COLO829 (cell line): ENCODE measurements at places on chromosomes 3 and 15.
A peak's percentile ranks its signal among the peaks of the same experiment; 100 is the strongest.

DNA sequence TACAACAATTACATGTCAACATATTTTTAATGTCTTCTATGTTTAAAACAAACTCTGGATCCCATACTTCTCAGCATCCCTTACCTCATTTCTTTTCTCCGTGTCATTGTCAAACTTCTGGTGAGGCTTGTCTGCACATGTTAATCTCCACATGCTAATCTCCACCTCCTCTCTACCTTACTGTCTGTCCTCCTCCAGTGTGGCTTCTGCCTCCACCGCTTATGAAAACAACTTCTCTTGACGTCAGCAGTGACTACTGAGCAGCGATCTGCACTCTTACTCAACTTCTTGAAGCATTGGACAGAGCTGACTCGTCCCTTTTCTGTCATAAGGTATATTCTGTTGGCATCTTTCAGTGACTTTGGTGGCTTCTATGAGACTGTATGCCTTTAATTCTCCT, 338.2 kb upstream of the THRB start:
- DNase-seq: no peak

GRCh38 chr15:98954411-98954810, 53.2 kb downstream of the PGPEP1L start:
- peak; percentile 42 for DNase-seq

- no peak for DNase-seq
Observed at GRCh38 chr15:85475317-85475701, 94.9 kb downstream of the AKAP13 start.

GRCh38 chr3:32046102-32046501, 60.3 kb upstream of the GPD1L start:
- no peak for DNase-seq

- no peak for DNase-seq
Observed at GRCh38 chr3:195893044-195893395, 15.3 kb downstream of the TNK2 start.

DNA sequence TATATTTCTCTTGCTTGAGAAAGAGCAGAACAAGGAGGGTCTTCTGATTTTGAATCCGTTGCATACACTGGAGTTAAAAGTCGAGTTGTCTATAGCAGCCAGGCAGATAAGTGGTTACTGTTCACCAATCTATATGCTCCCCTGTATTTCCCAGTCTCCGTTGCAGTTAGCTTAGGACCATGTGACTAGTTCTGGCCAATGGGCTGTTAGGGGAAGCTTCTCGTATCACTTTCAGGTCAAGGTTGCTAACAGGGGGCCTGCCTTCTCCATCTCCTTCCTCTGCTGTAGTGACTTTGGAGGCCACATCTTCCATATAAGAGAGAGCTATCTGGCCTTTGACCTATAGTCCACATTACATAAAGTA, 188.5 kb upstream of the KBTBD8 start:
- no peak for DNase-seq

- no peak for DNase-seq
Observed at GRCh38 chr3:144866476-144866875, 894.9 kb downstream of the DIPK2A start.

DNA sequence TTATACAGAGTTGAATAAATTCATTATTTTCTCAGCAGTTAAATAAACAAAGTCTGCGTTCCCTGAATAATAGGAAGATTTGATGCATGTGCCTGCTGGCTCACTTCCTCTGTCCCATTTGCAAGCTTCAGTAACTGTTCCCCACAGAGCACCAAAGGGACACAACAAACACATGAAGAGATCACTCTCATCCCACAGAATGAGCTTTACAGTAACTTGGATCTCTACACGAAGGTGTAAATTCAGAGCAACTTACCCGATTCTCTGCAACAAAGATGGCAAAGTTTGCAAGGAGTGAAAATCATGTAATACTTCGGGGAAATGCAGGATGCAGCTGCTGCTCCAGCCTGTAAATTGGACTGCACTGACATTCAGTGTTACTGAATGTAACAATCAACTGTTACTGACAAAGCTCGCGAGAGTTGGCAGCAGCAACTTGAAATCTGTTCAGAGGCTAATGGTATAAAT, at the start of gene BCHE:
Gene BCHE (minus strand): TSS at position 366 of the 468 bp plus-strand sequence. CDS start 6,390 bp downstream, outside the sequence.
- peak; percentile 51 for DNase-seq

- no peak for DNase-seq
Observed at GRCh38 chr3:184315543-184315867, 1.1 kb downstream of the EIF4G1 start.

GRCh38 chr3:67790043-67790442, 135.6 kb upstream of the SUCLG2 start:
- peak; percentile 74 for DNase-seq

GRCh38 chr3:4582624-4583023, 89.5 kb downstream of the ITPR1 start:
- DNase-seq: no peak

GRCh38 chr15:87682527-87682926, 574.0 kb downstream of the NTRK3 start:
- no peak for DNase-seq

DNA sequence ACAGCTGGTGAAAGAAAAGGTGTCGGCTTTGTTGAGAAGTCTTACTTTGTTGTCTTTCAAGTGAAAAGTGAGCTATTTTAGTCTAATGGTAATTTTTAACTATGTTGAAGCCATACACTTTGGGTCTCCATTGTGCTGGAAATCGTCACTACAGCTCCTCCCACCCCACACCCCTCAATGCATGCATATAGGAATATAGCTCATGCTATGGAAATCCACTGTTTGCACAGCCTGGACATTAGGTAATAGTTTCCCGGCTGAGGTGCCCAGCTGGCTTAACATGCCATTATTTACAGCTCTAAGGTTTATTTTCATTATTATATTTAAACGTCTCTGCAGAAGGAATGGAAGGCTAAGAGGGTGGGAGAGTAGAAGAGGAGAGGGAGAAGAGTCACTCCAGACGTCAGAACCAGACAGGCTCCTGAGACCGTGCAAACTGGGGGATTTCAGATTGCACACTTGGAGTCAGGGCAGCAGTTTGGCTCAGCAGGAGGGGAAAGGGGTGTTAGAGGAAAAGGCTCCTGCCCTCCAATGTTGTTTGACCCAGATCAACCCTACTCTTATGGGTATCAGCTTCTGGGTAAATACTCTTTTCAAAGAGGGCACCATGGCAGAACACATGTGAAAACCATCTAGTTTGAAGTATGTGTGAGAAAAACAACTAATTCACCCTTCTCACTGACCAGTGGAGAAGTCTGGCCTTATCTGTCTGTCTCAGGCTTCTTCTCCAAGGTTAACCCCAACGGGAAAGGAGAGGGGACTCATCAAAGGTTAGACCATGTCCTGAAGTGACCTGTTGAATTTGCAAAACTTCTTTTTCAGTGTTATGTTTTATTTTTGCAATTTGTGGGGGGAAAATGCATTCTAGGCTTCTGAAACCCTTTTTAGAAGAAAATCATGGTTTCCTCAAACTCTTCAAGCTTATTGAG, 218.7 kb upstream of the CTDSPL start:
- no peak for DNase-seq

DNA sequence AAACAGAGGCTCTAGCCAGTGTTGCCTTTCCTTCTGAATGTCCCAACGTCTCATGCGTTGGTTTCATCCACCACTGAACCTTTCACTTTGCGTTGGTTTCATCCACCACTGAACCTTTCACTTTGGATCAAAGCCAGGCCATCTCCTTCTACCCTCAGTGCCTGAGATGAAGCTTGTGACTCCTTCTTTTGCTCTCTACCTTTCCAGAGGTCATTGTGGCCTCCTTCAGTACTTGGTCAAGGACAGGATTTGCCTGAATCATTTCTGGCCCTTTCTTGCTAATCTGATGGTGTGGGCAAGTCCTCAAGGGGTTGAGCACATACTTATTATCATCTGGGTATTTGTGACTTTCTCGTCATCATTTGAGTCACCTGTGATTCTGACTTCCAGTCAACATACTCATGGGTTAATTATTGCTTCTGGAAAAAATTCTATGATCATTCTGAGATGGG, 50.0 kb downstream of the SELENOT start:
- DNase-seq: no peak

GRCh38 chr3:69406163-69406562, 20.3 kb upstream of the FRMD4B start:
- DNase-seq: no peak

DNA sequence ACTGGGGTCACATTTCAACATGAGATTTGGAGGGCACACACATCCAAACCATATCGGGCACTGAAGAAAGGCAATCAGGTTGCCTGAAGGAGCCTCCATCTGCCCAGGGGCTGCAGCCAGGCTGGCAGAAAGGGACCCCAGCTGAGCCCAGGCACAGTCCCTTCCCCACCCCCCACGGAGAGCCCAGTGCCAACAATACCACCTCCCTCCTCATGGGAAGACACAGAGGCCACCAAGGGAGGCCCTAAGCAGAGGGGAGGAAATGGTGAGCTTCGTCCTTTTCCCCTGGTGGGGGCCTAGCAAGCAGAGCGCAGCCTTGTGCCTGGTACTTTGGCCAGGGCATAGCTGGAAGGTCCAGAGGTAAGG, 3.0 kb upstream of the STRA6 start:
- DNase-seq: no peak

- DNase-seq: peak; percentile 89
Observed at GRCh38 chr3:29694783-29695182, 413.9 kb downstream of the RBMS3 start.

- DNase-seq: peak; percentile 30
Observed at GRCh38 chr15:62977952-62978811, 64.4 kb upstream of the TPM1 start.

- DNase-seq: no peak
Observed at GRCh38 chr3:196602673-196603072, 34.2 kb downstream of the FBXO45 start.

GRCh38 chr3:149406244-149406752, 28.8 kb upstream of the TM4SF1 start:
- DNase-seq: no peak

DNA sequence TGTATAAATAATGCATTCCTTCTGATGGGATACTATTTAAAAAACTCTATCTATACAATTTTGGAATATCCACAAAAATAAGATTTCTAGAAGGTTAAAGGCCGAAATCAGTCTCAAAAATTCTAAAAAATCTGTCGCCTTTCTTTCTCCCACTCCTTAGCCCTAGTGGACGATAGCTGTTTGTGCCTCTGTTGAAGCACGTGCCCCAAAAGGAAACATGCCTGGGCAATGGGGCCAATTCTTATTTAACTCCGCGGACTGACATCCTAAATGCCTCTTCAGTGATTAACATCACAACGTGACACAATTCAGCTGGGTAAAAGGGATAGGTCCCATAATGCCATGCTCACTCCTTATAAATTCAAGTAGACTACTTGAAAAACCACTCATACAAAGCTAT, 65.1 kb downstream of the GAP43 start:
- no peak for DNase-seq

DNA sequence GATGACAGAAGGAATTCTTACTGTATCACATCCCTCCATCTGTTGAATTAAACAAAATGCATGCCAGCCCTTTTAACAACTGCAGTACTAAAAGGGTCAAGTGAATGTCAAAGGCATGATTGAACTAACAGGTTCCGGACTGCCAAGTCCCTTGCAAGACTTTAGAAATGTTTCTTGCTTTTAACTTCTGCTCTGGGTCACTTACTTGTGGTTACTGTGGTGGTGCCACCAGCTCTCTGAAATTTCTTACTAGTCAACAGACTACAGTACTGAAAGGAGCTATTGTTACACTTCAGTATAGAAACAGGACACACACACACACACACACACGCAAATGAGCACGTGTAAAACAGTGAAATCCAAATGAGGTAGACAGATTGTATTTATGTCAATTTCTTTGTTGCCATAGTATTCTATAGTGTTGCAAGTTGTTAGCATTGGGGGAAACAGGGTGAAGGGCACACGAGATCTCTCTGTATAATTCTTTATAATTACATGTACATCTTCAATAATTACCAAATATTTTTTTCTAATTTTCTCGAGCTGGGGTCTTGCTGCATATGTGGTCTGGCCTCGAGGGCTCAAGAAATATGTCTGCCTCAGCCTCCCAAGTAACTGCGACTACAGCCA, 79.9 kb upstream of the SLC25A26 start:
- peak; percentile 28 for DNase-seq

DNA sequence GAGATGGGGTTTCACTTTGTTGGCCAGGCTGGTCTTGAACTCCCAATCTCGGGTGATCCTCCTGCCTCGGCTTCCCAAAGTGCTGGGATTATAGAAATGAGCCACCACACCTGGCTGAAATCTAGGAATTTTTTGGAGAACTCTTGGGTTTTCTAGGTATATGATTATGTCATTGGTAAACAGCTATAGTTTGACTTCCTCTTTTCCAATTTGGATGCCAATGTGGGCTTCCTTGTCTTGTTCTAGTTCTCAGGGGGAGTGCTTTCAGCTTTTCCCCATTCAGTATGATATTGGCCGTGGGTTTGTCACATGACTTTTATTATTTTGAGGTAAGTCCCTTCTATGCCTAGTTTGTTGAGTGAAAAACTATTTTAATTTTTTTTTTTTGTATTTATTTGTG, 17.9 kb downstream of the KCNMB3 start:
- no peak for DNase-seq

- no peak for DNase-seq
Observed at GRCh38 chr15:71103102-71103676, 12.1 kb upstream of the THSD4 start.

GRCh38 chr3:55189359-55189801, 261.5 kb upstream of the LRTM1 start:
- DNase-seq: peak; percentile 92

- no peak for DNase-seq
Observed at GRCh38 chr3:43024181-43024885, 45.2 kb downstream of the GASK1A start.

- DNase-seq: no peak
Observed at GRCh38 chr3:184715943-184716621, 4.2 kb upstream of the MAGEF1 start.

- peak; percentile 86 for DNase-seq
Observed at GRCh38 chr3:88188436-88188835, 38.7 kb downstream of the C3orf38 start.

DNA sequence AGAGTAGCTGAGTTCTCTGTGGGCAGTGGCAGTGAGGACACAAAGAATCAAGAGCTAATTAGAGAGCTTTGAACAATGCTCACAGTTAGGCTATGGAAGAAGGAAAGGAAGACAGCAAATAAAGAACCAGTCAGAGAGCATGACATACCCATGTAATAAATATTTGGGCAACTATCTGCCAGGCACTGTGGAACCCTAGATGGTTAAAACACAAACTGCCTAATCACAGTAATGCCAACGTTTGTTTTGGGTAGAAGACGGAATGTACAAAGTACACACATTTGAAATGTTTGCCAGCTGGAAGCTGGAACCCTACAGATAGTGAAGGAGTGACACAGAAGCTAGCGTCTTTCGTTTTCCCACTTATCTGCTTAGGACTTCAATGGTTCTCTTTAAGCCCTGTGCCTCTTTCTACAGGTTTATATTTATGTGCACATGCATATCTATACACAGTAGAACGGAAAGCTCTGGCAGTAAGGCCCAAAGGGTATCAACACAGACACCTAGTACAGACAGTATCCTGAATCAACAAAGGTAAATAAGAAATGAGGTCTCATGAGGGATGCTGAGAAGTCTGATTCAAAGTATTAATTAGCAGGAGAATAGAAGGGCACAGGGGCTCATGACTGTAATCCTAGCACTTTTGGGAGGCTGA, 44.6 kb downstream of the ANKRD28 start:
- DNase-seq: no peak
